ENCODE measurements at places on chromosomes 1 and 21.

DNA sequence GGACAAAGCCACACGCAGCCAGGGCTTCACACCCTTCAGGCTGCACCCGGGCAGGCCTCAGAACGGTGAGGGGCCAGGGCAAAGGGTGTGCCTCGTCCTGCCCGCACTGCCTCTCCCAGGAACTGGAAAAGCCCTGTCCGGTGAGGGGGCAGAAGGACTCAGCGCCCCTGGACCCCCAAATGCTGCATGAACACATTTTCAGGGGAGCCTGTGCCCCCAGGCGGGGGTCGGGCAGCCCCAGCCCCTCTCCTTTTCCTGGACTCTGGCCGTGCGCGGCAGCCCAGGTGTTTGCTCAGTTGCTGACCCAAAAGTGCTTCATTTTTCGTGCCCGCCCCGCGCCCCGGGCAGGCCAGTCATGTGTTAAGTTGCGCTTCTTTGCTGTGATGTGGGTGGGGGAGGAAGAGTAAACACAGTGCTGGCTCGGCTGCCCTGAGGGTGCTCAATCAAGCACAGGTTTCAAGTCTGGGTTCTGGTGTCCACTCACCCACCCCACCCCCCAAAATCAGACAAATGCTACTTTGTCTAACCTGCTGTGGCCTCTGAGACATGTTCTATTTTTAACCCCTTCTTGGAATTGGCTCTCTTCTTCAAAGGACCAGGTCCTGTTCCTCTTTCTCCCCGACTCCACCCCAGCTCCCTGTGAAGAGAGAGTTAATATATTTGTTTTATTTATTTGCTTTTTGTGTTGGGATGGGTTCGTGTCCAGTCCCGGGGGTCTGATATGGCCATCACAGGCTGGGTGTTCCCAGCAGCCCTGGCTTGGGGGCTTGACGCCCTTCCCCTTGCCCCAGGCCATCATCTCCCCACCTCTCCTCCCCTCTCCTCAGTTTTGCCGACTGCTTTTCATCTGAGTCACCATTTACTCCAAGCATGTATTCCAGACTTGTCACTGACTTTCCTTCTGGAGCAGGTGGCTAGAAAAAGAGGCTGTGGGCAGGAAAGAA lies 8.1 kb downstream of the PSRC1 start:
- DNase-seq: no peak

DNA sequence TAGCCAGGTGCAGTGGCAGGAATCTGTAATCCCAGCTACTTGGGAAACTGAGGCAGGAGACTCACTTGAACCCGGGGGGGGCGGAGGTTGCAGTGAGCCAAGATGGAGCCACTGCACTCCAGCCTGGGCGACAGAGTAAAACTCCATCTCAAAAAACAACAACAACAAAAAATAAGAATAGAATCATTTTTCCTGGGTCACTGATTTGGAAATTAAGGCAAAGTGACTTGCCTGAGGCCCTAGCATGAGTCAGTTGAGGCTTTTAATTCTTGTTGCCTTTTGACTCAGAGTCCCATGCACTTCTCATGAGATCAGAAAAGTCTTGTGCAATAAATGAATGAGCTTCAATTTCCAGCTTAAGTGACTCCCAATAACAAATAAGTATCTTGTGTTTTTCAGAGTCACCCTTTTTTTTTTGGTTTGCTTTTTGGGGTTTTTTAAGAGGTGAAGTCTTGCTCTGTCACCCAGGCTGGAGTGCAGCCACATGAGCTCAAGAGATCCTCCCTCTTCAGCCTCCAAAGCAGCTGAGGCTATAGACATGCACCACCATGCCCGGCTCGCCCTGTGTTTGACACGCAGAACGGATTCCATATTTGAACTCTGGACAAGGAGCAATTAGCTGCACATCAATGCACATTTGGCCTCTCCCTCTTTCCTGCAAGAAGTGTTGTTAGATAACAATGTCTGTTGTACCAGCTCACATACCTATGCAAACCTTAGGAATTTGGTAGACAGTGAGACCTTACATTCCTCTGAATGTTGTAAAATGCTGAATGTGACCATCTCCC lies 3.4 kb upstream of the PLEKHM2 start:
- DNase-seq: no peak

- no peak for DNase-seq
These were observed 931 bp downstream of the FUBP1 start for GRCh38 chr1:77977989-77978292.

DNA sequence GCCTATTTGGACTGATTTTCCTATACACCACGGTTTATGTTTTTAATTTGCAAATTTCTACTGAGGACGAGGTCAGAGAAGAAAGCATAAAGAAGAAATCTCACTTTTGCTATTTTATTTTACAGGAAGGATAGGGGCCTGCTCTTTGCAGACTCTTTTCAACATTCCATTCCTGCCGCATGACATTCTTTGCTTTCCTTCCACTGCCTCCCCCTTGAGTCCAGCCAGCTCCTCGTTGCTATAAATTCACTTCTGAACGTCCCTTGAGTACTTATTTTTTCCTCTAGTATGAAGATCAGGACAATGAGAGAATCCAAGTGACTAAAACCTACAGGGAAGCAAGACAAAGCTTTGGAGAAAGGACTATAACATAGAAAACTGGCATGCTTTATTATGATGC lies 53.4 kb upstream of the PTGFR start:
- no peak for DNase-seq

DNA sequence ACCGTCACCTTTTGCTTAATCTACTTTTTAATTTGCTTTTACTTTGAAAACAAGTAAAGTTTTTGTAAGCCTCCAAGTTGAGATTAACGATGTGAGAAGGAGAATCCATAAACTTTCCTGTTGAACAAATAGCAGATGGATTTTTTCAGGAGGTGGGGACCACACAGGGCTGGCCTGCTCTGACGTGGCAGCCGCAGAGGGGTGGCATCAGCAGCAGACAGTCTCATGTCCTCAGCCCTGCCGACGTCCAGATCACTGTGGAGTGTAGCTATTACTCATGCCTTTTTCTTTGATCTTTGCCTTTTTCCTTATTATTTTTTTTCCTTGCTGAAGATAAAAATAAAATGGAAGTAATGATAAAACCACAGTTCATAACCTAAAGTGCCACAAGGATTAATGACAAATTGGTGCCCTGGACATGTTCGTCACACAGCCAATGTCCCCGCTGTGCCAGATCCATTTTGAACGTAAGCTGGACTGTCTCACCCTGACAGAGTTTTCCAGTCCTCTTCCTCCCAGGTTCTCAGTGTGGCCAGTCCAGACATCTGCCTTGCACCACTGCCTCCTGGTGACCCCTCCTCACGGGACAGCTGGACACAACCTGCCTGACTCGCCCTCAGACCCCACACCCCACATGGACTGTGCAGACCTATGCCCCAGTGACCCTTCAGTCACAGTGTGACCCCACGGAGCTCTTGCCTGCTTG lies 15.4 kb upstream of the ZBTB21 start:
- DNase-seq: no peak

Measured in stimulated activated CD8-positive, alpha-beta memory T cell treated with anti-CD3 and anti-CD28 coated beads, Interleukin-4, amount 100 ng/mL, for 4 hours (primary cell).